ENCODE measurements at places on chromosomes 6 and 20.

- peak; percentile 98 for DNase-seq
Observed at GRCh38 chr6:30781743-30782424, 37.5 kb upstream of the IER3 start.

GRCh38 chr6:92125681-92126080 is 1293.7 kb downstream of the EPHA7 start:
- DNase-seq, result no peak

DNA sequence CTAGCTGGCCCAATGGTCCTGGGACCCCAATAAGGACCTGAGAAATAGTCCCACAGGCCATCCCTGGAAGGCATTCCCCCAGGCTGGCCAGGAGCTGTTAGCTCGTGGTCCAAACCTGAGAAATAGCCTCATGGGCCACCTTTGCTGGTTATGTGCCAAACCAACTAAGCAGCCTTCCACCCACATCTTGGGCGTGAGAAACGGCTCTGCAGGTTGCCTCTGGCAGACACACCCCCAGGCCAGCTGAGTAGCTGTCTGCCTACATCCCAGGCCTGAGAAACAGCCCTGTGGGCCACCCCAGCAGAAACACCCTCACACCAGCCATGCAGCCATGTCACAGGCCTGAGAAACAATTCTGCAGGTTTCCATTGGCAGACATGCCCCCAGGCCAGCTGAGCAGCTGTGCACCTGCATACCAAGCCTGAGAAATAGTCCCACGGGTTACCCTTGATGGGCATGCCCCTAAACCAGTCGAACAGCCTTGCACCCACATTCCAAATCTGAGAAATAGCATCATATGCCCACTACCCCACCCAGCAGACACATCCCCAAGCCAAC is 567.8 kb upstream of the ID4 start:
- DNase-seq, result peak; percentile 26

GRCh38 chr6:34108176-34108575 is 37.7 kb downstream of the GRM4 start:
- no peak for DNase-seq

- DNase-seq, result no peak
Observed at GRCh38 chr20:23257106-23257761, 93.4 kb upstream of the NXT1 start.

All from epithelial cell of esophagus (primary cell).